ENCODE measurements at places on chromosomes 12 and 14. TPM values are rescaled to one million over a fixed set of nuclear protein-coding genes. Genes with fewer than 3 reads are reported as not detected.

DNA sequence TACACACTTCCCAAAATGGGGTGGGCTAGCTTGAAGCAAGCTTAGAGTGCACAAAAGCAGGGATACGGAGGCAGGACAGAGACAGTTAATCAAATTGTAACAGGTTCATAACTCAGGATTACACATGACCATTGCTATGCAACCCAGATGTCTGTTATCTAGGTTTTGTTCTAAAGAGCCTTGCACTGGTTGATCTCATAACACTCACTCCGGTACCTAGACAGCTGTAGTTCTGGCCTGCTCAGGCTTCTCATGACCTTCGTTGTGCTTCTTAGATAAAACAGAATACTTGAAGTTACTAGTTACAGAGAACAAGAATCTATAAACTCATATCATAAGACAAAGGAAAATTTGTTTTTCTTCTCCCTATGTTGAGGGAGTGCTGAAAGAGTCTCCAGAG is 983.4 kb downstream of the TMEM121 start:
- no peak overlapping the region for H3K4me3 ChIP-seq
- no peak for DNase-seq
- peaks cover 4% of the 10 kb centered on the region for H3K36me3 ChIP-seq
- no peak overlapping the region for H3K27ac ChIP-seq

DNA sequence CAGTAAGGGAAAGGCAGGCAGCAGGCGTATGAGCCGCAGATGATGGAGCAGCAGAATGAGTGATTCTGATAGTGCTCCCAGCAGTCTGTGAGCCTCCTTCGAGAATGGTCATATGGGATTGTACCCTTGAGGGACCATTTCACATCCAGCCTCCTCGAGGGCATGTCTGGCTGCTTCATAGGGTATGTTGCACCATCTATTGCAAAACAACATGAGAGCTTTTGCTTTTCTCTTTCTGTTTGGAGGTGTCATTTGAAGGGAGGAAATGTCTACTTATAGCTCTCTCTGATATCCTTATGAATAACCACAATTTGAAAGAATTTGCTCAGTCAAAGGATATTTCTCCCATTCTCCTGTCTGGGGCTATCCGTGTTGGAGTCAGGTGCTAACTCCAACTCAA is 172.8 kb downstream of the TMEM132C start:
- no peaks in the 10 kb centered on the region for H3K4me1 ChIP-seq
- H3K27me3 ChIP-seq = peaks cover 3% of the 10 kb centered on the region
- no peak overlapping the region for H3K4me3 ChIP-seq
- no peak overlapping the region for H3K27ac ChIP-seq

DNA sequence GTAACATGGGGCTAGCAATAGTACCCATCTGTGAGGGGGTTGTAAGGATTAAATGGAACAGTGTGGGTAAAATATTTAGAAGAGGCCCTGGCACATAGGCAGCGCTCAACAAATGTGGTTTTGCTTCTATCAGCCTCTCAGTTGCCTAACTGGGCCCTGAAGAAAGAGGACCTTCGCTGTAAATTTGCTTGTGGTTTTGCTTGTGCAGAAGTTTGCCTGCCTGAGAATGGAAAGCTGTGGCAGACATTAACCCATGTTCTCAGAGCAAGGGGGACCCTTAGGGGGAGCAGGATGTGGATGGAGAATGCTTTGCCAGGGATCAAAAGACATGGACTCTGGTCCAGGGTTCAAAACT is 160.1 kb downstream of the BRMS1L start:
- H3K36me3 ChIP-seq = no peaks in the 10 kb centered on the region
- no peak for DNase-seq
- peaks cover 8% of the 10 kb centered on the region for H3K4me1 ChIP-seq
- peaks cover 3% of the 10 kb centered on the region for H3K27me3 ChIP-seq

DNA sequence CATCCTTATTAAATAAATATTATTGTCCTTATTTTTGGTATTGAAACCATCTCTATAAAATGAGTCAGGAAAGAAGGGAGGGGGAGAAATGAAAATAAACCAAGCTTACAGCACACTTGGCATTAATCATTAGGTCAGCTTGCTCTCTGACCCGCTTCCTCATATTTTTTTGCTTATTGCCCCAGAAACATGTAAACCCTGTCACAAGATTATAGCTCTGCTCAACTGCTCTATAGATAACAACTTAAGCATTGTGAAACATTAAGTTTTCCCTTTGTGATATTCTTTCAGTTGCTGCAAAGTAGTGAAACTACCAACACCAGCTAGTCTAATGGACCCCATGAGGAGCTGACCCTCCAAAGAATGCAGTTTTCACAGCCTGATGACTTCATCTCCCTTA is 819.5 kb downstream of the SLC16A7 start:
- H3K36me3 ChIP-seq = no peaks in the 10 kb centered on the region
- peaks cover 3% of the 10 kb centered on the region for H3K27me3 ChIP-seq
- no peak for DNase-seq
- no peak overlapping the region for H3K27ac ChIP-seq

GRCh38 chr12:119479121-119479561 is 114.4 kb upstream of the TMEM233 start:
- H3K4me1 ChIP-seq = no peaks in the 10 kb centered on the region
- peaks cover 5% of the 10 kb centered on the region for H3K36me3 ChIP-seq
- H3K4me3 ChIP-seq = no peak overlapping the region
- H3K27ac ChIP-seq = no peak overlapping the region

- H3K36me3 ChIP-seq = no peaks in the 10 kb centered on the region
- H3K27me3 ChIP-seq = no peaks in the 10 kb centered on the region
- no peak for DNase-seq
- no peaks in the 10 kb centered on the region for H3K4me1 ChIP-seq
- no peak overlapping the region for H3K27ac ChIP-seq
- H3K4me3 ChIP-seq = no peak overlapping the region
Measured at GRCh38 chr12:21416511-21417121, 20.8 kb upstream of the PYROXD1 start.

DNA sequence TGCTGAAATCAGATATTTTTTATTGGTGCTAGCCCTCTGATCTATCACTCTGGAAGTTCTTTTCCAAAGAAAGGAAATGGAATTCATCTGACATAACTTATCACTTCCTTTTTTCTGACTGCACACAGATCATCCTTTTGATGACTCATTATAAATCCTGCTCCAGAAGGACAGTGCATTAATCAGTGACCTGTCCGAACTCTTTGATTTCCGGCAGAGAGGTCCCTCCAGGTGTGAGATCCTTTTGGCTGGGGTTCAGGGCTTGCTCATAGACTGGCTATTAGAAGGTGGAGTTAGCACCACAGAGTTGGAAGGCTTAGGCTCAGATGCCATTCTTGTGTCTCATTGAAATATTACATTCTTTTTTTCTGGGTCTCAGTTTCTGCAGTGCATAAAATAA is 328.2 kb downstream of the ZFP36L1 start:
- H3K4me3 ChIP-seq = no peak overlapping the region
- H3K27me3 ChIP-seq = peaks cover 1% of the 10 kb centered on the region
- peaks cover 41% of the 10 kb centered on the region for H3K4me1 ChIP-seq
- H3K36me3 ChIP-seq = no peaks in the 10 kb centered on the region
- H3K27ac ChIP-seq = no peak overlapping the region

DNA sequence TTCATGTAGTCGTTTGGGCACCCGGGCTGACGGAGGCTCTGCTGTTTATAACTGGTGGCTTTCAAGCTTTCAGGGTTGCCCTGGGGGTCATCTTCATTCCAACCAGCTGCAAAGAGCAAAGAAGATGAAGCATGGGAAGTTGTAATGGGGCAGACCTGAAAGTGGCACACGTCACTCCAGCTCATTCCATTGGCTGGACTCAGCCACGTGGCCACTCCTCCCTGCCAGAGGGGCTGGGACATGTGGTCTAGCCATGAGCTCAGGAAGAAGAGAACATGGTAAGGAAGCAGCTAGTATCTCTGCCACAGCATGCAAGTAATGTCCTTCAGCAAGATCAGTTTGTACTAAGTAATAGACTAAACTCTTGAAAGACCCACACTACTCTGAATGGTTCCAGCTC is 51.7 kb upstream of the FERMT2 start:
- H3K36me3 ChIP-seq = no peaks in the 10 kb centered on the region
- H3K27ac ChIP-seq = no peak overlapping the region
- H3K4me1 ChIP-seq = peaks cover 14% of the 10 kb centered on the region
- no peaks in the 10 kb centered on the region for H3K27me3 ChIP-seq
- DNase-seq = no peak

DNA sequence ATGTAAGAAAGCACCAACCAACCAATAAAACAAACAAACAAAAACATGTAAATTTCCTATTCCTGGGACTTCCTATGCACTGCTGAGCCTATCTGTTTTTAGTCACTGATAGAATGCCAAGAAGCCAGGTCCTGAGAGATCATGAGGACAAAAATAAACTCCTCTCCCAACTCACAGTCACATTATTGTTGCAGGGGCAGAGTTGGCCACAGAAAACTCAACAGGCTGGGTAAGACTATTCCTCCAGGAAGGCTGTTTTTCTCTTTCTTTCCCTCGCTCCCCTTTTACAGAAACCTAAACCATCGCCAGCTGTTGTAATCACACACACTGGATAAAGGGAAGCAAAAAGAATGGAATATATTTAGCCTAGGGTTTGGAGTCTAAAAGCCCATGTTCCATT is 55.8 kb upstream of the METAP2 start:
- H3K36me3 ChIP-seq = no peaks in the 10 kb centered on the region
- H3K4me3 ChIP-seq = no peak overlapping the region
- H3K27me3 ChIP-seq = no peaks in the 10 kb centered on the region

GRCh38 chr12:124456652-124457152 is 110.7 kb downstream of the NCOR2 start:
- peaks cover 28% of the 10 kb centered on the region for H3K36me3 ChIP-seq
- H3K4me3 ChIP-seq = no peak overlapping the region
- peak; percentile 42 for DNase-seq
- peaks cover 14% of the 10 kb centered on the region for H3K27me3 ChIP-seq
- no peak overlapping the region for H3K27ac ChIP-seq

GRCh38 chr12:76007640-76008039 is 23.9 kb downstream of the PHLDA1 start:
- H3K4me1 ChIP-seq = peaks cover 8% of the 10 kb centered on the region
- no peak for DNase-seq
- H3K4me3 ChIP-seq = no peak overlapping the region
- H3K27me3 ChIP-seq = peaks cover 8% of the 10 kb centered on the region
- H3K36me3 ChIP-seq = peaks cover 4% of the 10 kb centered on the region
- no peak overlapping the region for H3K27ac ChIP-seq

- H3K4me1 ChIP-seq = peaks cover 24% of the 10 kb centered on the region
- no peak overlapping the region for H3K27ac ChIP-seq
Measured at GRCh38 chr14:59585891-59586554, 9.4 kb upstream of the CCDC175 start.

DNA sequence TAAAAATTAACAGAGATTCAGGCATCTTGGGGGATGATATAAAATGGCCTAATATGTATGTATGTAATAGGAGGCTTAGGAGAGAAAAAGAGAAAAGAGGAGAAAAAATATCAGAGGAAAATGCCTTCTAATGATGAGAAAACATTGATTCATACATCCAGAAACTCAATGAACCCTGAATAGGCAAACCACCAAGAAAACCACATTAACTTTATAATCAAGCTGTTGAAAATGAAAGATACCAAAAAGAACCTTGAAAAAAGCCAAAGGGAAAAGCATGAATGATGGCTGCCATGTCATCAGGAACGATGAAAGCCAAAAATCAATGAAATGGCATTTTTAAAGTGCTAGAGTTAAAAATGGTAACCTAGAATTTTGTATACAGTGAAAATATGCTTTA is 180.2 kb downstream of the EPS8 start:
- no peaks in the 10 kb centered on the region for H3K27me3 ChIP-seq
- peaks cover 14% of the 10 kb centered on the region for H3K4me1 ChIP-seq
- no peak for DNase-seq
- H3K4me3 ChIP-seq = no peak overlapping the region
- no peak overlapping the region for H3K27ac ChIP-seq

DNA sequence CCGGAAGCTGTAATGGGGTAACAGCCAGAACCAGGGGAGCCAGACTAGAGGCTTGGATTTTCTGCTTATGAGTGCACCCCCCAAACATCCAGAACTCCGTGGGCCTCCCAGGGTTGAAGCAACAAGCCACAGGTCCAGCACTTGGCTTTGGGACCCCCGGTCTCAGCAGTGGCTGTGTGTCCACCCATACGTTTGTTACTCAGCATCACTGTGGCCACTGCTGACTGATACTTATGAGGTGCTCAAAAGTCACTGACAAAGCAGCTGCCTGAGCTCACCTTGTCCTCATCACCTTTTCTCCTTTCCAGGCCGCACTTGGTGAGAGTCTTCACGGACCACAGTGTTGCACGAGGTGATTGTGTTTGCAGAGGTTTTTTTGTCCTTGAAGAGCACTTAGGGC is 145.6 kb upstream of the RFLNA start:
- no peak overlapping the region for H3K27ac ChIP-seq
- H3K36me3 ChIP-seq = no peaks in the 10 kb centered on the region
- H3K4me3 ChIP-seq = no peak overlapping the region
- H3K4me1 ChIP-seq = peaks cover 11% of the 10 kb centered on the region

- H3K27ac ChIP-seq = no peak overlapping the region
- H3K27me3 ChIP-seq = no peaks in the 10 kb centered on the region
- H3K4me1 ChIP-seq = peaks cover 5% of the 10 kb centered on the region
- H3K36me3 ChIP-seq = no peaks in the 10 kb centered on the region
Measured at GRCh38 chr12:81259360-81259759, 181.5 kb downstream of the ACSS3 start.

GRCh38 chr14:65810322-65810721 is 397.8 kb downstream of the FUT8 start:
- H3K27ac ChIP-seq = peak overlapping the region; percentile 91
- no peaks in the 10 kb centered on the region for H3K27me3 ChIP-seq
- H3K36me3 ChIP-seq = peaks cover 3% of the 10 kb centered on the region
- peaks cover 26% of the 10 kb centered on the region for H3K4me1 ChIP-seq
- peak; percentile 30 for DNase-seq
- H3K4me3 ChIP-seq = no peak overlapping the region

GRCh38 chr12:130619385-130620001 is 96.6 kb downstream of the RIMBP2 start:
- H3K27ac ChIP-seq = no peak overlapping the region
- no peak for DNase-seq
- H3K27me3 ChIP-seq = peaks cover 2% of the 10 kb centered on the region
- H3K4me3 ChIP-seq = no peak overlapping the region

DNA sequence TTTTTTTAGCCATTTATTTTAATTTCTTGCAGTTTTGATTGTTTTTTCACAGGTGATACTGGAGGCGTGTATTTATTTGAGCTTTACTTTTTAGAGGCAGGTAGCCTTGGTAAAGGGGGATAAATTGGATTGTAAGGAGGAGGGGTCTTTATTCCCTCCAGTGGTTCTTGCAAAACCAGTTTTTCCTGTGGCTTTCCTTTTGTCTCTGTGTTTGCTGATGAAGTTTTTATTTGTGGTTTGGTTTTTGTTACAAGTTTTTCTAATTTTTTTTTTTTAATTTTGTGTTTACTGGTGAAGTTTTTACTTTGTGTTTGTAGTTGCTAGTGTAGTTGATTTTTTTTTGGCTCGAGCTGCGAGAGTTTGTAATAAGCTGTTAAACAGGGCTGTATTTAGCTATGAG is 278.5 kb downstream of the PRKD1 start:
- H3K27me3 ChIP-seq = no peaks in the 10 kb centered on the region
- no peak overlapping the region for H3K4me3 ChIP-seq
- no peak overlapping the region for H3K27ac ChIP-seq
- peaks cover 13% of the 10 kb centered on the region for H3K36me3 ChIP-seq

GRCh38 chr12:94699801-94700200 is 49.4 kb upstream of the TMCC3 start:
- peaks cover 2% of the 10 kb centered on the region for H3K27me3 ChIP-seq
- peaks cover 17% of the 10 kb centered on the region for H3K36me3 ChIP-seq
- H3K4me3 ChIP-seq = no peak overlapping the region
- H3K27ac ChIP-seq = no peak overlapping the region

Gene RNASE3
- not detected for total RNA-seq

Gene ACTN1
- 130 TPM for total RNA-seq

Gene PRIM1
- 11.2 TPM for total RNA-seq

Gene PLBD1
- 21.2 TPM for total RNA-seq

Gene CD9
- total RNA-seq = 67.2 TPM

Gene B4GALNT1
- total RNA-seq = 1.3 TPM

Gene TC2N
- total RNA-seq = 1.4 TPM

Gene LIN52
- 7.3 TPM for total RNA-seq

Gene SCYL2
- 56.9 TPM for total RNA-seq
